Osteocyte (in vitro differentiated cells): ENCODE measurements at places on chromosomes 2 and 18. TPM values are rescaled to one million over a fixed set of nuclear protein-coding genes. Genes with fewer than 3 reads are reported as not detected.

DNA sequence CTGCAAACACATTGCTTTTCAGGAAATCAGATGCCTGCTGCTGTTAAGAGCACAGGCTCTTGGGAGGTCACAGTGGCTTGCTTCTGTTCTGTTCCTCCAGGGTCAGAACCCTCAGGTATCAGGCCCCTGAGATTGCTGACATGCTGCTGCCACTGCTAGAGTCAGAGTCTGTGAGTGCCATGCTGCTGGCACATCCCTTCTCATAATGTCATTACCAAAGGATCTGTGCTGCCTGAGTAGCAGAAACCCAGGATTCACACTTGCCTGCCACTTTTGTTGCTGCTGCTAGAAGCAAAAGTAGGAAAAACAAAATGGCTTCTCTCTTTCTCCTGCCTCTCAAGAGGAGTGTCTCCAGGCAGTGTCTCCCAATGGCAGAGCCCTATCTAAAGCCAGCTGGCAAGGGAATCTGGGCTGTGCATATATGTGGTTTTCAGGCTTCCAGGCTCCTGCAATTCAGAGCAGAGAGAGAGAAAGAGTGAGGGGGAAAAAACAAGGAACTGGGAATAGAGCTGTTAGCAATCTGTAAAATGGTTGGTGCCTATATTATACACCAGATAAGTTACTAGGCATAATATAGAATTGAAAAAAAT, 180.3 kb downstream of the MYCN start:
- no peaks in the 10 kb centered on the region for H3K4me1 ChIP-seq
- H3K4me3 ChIP-seq: no peak overlapping the region
- H3K27me3 ChIP-seq: no peaks in the 10 kb centered on the region

CRIM1 gene
- 167 and 194 TPM in 2 replicates for total RNA-seq

ZAP70 gene
- total RNA-seq: 0.44 and 1.1 TPM in 2 replicates

UGT1A3 gene
- not detected in 2 replicates for total RNA-seq

DNA sequence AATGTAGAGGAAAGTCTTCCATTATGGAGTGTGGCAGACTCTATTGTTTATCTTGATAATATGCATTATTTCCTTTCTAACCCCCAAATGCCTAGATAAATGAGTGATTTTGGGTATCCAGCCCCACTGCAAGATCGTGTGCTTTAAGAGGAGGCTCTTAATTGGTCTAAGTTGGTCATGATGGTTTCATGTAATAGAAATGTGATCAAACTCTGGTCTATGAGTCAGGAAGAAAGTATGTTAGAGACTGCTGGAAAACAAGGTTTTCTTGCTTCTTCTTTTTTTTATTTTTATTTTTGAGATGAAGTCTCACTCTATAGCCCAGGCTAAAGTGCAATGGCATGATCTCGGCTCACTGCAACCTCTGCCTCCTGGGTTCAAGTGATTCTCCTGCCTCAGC, 344.5 kb upstream of the TNP1 start:
- H3K27me3 ChIP-seq: no peaks in the 10 kb centered on the region
- no peaks in the 10 kb centered on the region for H3K36me3 ChIP-seq
- H3K4me3 ChIP-seq: no peak overlapping the region
- no peak for DNase-seq
- H3K27ac ChIP-seq: no peak overlapping the region

- DNase-seq: no peak
- no peaks in the 10 kb centered on the region for H3K4me1 ChIP-seq
- H3K27me3 ChIP-seq: peaks cover 7% of the 10 kb centered on the region
- no peaks in the 10 kb centered on the region for H3K36me3 ChIP-seq
Observed at GRCh38 chr18:60693426-60693825, 320.9 kb upstream of the MC4R start.

DNA sequence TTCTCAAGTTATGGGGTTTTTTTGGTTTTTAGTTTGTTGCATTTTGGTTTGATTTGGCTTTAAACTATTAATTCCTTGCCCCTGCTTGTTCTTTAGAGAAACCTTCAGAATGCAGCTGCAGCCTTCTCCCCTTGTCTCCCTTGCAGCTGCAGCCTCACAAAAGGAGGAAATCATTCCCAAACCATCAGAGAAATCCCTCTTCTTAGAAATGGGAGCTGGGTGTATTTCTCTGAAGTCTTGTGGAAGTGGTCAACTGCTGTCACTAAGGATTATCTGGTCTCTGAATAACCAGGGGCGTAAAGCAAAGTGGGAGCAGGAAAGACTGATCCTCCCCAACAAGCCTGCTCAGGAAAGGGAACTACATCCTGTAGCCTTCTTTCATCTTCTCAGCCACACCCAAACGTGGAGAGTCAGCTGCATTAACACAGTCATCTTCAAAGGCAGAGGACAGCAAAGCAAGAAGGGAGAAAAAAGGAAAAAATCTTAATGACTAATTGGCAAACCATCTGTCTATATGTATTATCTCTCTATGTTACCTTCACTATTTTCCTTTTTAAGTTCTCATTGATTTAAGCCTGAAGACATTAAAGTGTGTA, 1834.1 kb upstream of the PIK3C3 start:
- H3K4me3 ChIP-seq: no peak overlapping the region
- no peak for DNase-seq
- H3K36me3 ChIP-seq: no peaks in the 10 kb centered on the region
- H3K27ac ChIP-seq: no peak overlapping the region
- peaks cover 2% of the 10 kb centered on the region for H3K27me3 ChIP-seq

DNA sequence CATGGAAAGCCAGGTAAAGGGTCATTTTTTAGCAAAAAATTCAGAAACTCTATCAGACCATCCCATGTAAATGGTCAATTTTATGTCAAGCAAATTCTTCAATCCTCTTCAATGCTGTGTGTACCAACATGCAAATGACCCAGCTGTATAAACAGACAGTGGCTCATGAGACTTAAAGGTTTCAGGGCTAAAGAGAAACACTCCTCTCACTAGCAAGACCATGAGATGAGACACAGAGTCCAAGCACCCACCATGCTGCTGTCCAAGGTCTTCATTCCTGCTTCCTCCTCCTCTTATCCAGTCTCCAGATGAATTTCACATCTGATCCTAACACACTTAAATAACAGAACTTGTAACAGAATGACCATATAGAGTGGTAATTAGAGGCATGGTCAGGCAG, 30.8 kb upstream of the ONECUT2 start:
- no peaks in the 10 kb centered on the region for H3K4me1 ChIP-seq
